ENCODE measurements at places on chromosomes 7 and 10.

DNA sequence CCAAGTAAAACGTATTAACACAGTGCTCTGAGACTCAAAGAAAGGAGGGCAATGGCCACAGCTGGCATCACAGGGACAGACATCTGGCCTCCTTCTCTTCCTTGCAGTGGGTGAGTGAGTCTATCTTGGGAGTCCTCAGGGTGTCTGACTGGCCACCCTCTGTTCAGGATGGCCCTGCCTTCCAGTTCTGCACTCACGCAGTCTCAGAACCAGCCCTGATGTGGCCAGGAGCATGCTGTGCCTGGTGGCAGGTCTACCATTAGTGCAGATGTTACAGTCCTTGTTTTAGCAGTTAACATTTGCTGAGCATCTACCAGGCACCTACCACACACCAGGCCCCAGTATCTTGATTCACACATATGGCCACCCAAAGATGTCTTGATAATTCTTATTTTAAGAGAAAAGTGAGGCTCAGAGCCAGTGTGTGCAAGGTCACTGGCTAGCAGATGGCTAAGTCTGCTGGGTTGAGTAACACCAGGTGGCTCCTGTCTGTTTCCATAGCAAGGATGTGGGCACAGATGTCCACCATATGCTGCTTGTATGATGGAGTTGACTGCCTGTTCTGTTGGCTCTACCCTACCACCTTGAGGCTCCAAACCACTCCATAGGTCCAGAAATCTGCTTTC lies 23.2 kb upstream of the ARHGAP22 start:
- DNase-seq, result no peak

DNA sequence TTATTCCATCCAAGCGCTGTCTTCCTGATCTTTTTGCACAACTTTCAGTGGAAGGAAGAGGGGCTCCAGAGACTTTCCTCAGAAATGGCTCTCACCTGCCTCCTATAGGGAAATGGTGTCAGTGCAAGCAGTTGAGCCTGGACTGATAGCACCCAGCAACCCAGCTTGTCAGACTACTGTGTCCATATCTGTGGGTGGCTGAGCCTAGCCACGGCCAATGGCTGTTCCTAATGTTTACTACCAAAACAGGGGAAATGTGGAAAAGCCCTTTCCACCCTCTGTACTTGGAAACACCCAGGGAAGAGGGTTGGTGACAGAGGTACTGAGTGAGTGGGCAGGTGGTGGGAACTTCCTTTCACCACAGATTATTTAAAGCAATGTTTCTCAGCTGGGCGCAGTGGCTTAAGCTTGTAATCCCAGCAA lies 4.3 kb upstream of the YKT6 start:
- no peak for DNase-seq

DNA sequence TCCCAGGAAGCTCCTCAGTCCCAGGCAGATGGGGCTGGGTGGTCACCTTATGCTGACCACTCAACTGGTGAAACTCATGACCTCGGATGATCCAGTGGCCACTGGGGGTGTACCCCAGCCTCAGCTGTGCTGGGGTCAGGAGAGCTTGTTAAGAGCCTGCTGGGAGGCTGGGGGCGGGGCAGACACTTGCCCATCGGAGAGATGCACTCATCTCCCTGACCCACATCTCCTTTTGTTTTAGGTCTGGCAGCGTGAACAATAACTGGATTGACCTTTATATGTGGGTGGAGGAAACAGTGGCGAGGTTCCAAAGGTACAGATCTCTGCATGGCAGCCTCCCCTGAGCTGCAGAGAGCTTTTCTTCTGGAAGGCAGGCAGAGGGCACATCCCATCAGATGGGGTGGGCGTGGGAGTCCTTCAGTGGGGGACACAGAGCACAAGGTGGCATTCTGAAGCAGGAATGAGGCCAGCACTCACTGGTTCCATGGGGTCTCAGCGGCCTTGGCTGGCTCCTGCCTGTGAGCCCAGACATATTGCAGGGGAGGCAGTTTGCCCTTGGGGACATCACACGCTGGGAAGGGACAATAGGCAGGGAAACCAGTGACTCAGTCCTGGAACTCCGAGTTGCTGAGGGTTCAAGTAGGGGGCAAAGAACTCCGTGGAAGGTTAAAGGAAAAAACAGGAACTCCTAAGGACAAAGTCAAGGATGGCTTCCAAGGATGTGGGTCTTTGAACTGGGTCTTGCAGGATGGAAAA lies 5.2 kb downstream of the ANTXRL start:
- DNase-seq, result no peak

DNA sequence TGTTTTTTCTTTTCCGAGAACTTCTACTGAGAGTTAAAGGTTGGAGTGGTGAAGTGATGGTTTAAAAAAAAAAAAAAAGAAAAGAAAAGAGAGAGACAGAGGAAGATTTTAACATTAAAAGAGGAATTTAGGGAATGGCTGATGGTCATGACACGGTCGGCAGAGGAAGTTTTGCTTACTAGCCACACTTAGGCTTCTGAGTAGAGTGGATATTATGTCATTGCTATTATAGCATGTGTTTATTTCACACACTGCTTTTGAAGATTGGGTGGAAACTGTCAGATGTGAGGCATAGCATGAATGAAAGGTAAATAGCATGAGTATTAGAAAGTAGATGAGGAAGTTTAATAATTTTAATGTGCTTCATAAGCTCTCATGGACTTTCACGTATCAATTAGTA lies 2.5 kb downstream of the KAT6B start:
- no peak for DNase-seq

GRCh38 chr10:131242007-131242406 lies 69.5 kb downstream of the TCERG1L start:
- DNase-seq, result no peak

DNA sequence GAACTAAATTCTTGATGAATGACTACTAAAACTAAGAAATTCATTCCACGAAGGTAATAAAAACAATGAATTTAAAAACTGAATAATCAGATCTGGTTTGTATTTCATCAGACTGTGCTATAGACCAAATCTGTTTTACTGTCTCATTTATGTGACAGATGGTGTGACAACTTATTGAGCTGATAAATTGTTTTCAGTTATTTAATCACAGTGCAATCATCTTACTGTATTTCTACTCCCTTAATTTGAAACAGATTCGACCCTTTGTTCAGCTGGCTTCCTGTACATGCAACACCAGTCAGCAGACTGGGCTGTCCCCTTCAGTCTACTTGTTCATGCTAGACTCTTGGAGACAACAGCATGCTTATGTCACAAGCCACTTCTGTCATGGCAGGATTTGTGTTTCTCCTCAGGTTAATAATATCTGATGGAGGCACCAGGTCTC lies 150.9 kb downstream of the MBL2 start:
- DNase-seq, result no peak

DNA sequence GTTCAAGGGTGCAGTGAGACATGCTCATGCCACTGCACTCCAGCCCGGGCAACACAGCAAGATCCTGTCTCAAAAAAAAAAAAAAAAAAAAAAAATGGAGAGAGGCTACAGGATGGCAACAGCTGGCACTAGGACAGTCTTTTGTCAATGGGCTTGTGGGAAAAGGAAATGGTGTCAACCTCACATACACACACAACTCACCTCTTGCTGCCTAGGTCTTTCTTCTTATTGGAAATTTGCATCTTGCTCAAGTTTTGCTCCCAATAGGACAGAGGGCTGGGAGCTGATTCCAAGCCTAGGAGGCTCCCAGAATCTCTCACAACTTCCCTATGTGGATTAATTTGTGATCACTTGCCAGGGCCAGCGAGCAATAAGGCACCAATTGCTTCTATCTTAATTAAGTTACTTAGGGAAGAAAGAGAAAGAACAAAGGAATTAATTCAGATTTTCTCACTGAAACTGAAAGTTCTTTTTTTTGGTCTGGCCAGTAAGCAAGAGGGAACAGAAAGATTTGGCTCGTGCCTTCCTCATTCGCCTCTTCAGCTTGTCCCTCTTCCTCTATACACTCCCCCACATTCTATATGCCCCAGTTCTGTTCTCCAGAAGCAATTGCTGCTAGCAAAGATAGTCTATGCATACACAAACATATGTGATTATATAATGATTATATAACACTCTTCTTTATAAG lies 33.8 kb downstream of the MAP3K8 start:
- DNase-seq, result no peak

DNA sequence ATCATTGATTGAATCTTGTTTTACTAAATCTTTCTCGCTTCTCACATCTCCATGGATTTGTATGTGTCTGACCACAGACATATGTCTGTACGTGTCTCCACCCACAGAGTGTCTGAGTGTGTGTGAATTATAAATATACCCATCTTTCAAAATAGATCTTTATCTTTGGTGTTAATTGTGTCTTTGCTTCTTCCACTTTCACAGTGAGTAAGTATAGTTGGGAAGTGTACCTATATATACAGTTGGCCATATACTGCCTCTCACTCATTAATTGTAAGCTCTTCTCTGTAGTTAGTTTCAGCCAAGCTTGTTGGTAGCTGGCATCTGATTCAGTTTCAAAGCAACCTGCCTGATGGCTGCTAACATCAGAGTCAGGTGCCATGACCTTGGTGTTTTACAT lies 18.4 kb downstream of the EEPD1 start:
- no peak for DNase-seq

DNA sequence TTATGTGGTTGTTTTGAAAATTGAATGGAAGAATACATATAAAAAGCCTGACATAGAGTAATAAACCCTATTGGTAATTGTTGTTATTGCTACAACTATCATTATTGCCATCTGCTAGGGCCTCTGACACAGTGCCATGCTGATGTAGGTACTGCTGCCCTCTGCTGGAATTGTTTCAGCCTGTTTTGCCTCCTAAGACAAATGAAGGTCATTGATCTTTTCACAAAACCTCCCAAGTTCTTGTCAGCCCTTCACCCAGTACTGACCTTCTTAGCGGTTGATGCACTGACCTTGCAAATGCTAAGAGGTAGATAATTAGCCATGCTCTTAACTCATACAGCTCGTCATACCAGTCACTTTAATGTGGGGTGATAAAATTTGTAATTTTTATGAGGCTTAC lies 975.2 kb downstream of the SORCS1 start:
- no peak for DNase-seq

GRCh38 chr7:155090684-155091083 lies 20.6 kb downstream of the HTR5A start:
- no peak for DNase-seq

DNA sequence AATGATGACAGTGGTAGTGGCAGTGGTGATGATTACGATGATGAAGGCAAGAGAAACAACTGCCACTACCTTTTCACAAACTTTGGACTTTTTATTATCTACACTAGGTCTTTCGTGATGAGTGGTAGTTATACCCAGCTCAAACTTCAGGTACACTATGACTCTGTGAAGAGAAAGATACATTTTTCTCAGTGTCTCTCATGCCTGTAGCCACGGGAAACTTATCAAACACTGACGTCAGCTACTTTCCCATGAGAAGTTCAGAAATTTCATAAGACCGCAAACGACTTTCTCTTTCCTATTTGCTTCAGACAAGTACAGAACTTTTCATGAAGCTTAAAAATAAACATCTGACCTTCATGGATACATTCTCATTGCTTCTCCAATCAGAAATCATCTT lies 57.0 kb downstream of the CALD1 start:
- DNase-seq, result no peak

DNA sequence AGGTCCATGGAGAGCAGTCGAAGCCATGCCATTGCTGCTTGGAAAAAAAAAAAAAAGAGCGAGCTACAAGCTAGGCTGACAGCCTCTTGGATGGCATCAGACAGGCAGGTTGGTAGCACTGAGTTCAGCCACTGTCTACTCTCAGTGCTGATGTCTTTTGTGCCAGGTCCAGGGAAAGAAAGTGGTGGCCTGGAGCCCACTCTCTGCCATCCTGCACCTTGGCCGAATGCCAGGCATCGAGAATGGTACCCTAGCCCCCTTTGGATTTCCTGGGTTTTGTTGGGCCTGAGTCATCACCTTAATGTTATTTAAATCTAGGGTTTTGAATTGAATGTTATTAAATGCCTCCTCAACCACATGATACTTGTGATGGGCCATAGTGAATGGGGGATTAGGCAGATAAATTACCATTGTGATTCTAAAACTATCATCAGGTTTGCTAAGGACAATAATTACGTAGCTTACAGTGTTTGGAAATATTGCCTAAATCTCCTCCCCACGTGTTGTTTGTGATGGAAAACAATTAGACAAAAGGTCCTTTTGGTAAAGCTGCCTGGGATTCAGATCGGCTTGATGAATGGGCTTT lies 195.7 kb upstream of the GPR26 start:
- no peak for DNase-seq

- DNase-seq, result no peak
Measured at GRCh38 chr10:126021833-126022500, 125.6 kb downstream of the FANK1 start.

DNA sequence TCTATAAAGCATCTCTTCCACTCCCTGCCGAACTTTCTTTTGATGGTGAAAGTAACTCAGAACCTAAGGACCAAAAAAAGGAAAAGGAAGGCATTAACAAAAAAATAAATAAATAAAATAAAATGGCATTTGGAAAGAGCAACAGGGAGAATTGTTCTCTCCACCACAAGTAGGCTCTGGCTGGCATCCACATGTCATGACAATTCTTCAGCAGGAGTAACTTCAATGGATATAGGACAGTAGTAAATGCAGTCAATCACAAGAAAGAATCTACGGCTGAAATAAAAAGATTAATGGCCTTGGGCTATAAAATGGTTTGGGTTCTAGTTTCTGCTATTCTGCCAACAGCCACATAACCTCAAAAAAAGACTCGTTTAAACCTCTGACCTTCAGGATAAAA lies 23.9 kb downstream of the NCAPG2 start:
- no peak for DNase-seq

- peak; percentile 33 for DNase-seq
Measured at GRCh38 chr7:108613147-108613948, 43.7 kb downstream of the DNAJB9 start.

DNA sequence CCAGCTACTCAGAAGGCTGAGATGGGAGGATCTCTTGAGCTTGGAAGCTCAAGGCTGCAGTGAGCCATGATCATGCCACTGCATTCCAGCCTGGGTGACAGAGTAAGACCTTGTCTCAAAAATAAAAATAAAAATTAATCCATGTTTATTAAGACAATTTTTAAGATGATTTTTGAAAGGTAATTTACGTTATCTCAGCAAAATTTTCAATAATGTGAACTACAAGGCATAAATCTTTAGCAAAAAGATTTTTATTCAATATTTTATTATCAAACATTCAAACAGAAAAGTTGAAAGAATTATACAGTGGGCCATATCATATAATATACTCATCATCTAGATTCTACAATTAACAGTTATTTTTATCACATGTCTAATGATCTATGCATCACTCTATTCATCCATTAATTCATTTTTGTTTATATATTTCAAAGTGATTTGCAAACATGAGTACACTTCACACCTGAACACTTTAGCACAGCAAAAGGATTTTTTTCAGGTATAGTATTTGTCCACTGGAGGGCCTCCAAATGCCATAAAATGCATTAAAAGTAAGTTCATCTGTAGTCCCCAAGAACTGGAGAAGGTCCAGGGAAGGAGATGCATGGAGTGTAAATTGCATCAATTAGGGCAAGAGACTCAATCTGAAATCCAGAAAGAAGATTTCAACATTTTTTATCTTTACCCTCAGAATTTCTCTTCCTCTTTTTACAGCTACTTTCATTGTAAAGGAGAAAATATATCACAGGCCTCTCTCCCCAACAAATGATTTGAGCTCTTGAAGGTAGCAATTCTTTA lies 38.6 kb upstream of the RSBN1L start:
- DNase-seq, result peak; percentile 20

Measured in thymus (tissue), 14 donors.